ENCODE measurements at places on chromosomes 4 and X. TPM values are rescaled to one million over a fixed set of nuclear protein-coding genes. Genes with fewer than 3 reads are reported as not detected.

- DNase-seq, result no peak
These were observed 118.7 kb upstream of the ANXA3 start for GRCh38 chr4:78432896-78433295.

- DNase-seq, result no peak
These were observed 55.2 kb downstream of the NEK1 start for GRCh38 chr4:169557061-169557636.

Gene WDR44
- 10.8 TPM for total RNA-seq

Gene TRMT44
- total RNA-seq, result 8.4 TPM

DNA sequence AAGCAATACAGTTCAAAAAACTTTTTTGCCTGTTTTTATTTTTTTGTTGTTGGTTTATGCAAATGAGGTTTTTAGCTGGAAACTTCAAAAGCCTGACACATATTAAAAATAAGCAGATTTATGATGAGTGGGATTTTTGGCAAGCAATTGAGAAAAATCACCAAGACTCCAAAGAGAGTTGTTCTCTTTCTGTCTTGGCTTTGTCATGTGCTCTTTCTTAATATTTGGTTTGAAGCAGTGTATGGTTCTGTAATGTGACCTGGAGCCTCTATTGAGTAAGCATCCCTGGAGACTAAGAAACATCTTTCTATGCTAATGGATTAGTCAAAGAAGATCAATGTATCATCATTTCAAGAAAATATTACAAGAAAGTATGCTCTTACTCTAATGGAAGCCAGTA is 11.7 kb downstream of the TRIM2 start:
- no peak for DNase-seq

Data from left ventricle myocardium superior (tissue), 1 donor.